Body of pancreas (tissue), 4 donors: ENCODE measurements at places on chromosomes 6 and 20.
A peak's percentile ranks its signal among the peaks of the same experiment; 100 is the strongest.

DNA sequence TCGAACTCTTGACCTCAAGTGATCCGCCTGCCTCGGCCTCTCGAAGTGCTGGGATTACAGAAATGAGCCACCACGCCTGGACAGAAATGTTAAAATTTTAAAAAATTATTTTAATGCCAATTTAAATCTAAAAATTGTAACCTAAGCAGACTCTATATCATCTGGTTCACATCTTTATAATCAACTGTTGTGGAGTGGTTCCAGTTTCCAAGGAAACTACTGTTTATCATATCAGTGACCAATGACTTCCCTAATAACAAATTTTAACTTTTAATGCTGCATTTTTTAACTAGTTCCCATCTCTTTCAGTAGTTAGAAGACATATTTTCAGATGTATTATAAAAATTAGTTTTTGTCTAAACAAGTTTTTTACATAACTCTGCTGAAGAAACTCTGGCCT is 5.2 kb upstream of the BTN3A2 start:
- H3K4me3 ChIP-seq, result no peak overlapping the region
- H3K36me3 ChIP-seq, result no peaks in the 10 kb centered on the region
- no peak for DNase-seq
- no peak overlapping the region for H3K27ac ChIP-seq
- H3K27me3 ChIP-seq, result no peaks in the 10 kb centered on the region

DNA sequence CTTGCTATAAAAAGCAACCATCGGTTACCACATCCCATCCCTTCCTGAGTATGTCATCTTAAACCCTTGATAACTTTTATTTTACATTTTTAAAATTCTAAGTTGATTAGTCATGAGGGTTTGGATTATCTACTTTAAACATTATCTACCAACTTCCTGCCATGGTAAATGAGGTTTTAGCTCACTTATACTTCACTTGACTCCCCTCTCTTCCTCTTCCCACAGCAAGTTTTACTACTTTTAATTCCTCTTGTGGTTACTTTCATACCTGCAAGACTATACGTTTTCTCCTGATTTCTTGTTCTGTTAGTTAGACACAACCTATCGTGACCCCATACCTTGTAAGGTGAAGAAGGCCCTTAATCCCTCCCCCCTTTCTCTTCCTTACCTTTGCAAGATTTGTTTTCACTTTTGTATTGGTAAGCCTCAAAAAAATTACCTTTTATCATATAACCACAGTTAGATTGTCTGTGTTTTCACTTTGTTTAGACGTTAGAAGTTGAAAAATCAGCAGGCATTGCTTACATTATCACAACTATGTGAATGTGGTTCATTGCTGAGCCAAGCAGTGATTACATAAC is 60.1 kb upstream of the OGFRL1 start:
- H3K27me3 ChIP-seq, result no peaks in the 10 kb centered on the region
- H3K4me1 ChIP-seq, result no peaks in the 10 kb centered on the region
- H3K36me3 ChIP-seq, result no peaks in the 10 kb centered on the region
- no peak for DNase-seq
- no peak overlapping the region for H3K4me3 ChIP-seq

- H3K36me3 ChIP-seq, result no peaks in the 10 kb centered on the region
- DNase-seq, result peak; percentile 21
- H3K4me1 ChIP-seq, result no peaks in the 10 kb centered on the region
- H3K27ac ChIP-seq, result no peak overlapping the region
These were observed 20.8 kb upstream of the CHRNA4 start for GRCh38 chr20:63381781-63382431.

GRCh38 chr20:22473293-22473692 is 111.1 kb downstream of the FOXA2 start:
- no peak overlapping the region for H3K4me3 ChIP-seq
- no peaks in the 10 kb centered on the region for H3K36me3 ChIP-seq
- H3K27me3 ChIP-seq, result no peaks in the 10 kb centered on the region
- H3K4me1 ChIP-seq, result peaks cover 7% of the 10 kb centered on the region
- no peak for DNase-seq
- H3K27ac ChIP-seq, result no peak overlapping the region

DNA sequence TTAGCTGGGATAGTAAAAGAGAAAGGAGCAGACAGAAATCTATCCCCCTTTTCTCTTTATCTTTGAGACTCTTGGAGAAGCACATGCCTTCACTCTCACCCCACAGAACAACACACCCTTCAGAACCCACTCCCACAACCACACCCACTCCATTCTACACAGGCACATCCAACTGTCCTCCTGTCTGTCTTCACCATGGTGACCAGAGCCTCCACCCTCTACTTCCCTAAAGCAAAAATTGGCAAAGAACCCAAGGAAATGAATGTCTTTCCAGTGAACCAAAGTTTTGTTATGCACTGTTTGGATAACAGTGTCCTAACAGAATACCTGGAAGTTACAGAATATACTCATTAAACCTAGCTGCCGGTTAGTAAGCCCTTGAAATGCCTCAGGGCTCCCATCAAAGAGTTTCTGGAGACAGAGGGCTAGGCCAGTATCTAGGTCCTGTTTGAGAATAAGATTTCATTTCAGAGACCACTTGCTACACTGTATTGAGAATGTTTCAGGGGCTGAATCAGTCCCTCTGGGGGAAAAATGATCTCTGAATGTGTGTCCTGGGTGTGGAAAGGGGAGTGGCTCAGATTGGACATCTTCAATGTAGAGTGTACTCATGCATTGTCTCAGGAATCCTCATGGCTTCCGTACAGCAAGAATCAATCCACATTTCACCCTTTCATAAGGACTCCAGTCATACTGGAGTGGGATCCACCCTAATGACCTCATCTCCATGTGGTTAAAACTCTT is 101.1 kb downstream of the LY86 start:
- peaks cover 33% of the 10 kb centered on the region for H3K4me1 ChIP-seq
- no peak for DNase-seq
- H3K27ac ChIP-seq, result peak overlapping the region; percentile 89
- H3K27me3 ChIP-seq, result no peaks in the 10 kb centered on the region
- no peaks in the 10 kb centered on the region for H3K36me3 ChIP-seq
